ENCODE measurements at places on chromosomes 1 and 21.

DNA sequence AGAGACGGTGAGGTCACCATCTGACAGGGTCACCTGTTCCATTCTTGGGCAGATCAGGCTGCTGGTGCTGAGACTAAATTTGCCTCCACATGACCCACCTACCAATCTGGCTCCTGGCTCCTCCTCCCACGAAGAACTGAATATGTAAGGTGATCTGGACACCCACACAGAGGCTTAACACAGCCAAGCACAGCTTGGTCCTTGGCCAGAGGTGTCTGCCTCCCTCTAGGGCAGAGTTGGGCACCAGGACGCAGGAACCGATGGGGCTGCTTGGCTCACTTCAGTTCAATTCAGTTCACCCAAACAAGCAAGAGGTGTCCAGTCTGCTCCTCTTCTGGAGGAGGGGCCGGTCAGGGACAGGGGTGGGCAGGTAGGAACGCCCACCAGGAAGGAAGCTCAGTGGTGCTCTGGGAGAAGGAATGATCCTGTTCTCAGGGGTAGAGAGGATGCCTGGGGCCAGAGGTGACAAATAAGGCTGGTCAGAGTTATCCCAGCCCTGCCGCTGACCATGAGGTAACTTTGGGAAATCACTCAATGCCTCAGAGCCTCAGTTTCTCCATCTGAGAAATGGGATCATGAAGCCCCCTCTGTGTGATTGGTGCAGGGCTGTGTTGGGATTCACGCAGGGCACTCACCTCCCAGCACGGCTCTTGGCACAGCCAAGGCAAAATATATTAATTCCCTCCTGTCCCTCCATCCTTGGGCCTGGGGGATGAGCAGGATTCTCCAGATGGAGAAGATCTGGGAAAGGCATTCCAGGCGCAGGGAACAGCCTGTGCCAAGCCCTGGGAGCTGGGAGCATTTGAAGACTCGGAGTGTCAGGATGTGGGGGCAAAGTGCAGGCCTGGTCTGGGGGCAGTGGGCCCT is 284.5 kb downstream of the PTPRU start:
- DNase-seq: no peak

- DNase-seq: no peak
These were observed 27.2 kb upstream of the TADA1 start for GRCh38 chr1:166903232-166903631.

GRCh38 chr1:39117899-39118450 is 86.5 kb upstream of the MACF1 start:
- no peak for DNase-seq

DNA sequence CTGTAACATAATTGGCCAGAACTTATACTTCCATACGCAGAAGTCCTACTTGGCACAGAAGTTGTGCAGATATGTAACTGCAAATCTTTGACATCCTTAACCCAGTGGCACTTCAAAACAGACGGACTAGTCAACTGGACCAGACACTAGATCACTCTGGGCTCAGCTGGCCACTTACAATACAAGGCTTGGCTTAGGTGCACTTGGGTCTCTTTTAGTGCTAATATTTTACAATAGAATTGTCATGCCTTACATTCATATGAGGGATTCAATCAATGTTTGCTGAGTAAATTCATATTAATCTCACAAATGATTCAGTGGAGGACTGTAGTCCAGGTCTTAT is 20.1 kb downstream of the XKR8 start:
- no peak for DNase-seq

- DNase-seq: no peak
These were observed 44.2 kb downstream of the EPHB2 start for GRCh38 chr1:22754824-22755223.

DNA sequence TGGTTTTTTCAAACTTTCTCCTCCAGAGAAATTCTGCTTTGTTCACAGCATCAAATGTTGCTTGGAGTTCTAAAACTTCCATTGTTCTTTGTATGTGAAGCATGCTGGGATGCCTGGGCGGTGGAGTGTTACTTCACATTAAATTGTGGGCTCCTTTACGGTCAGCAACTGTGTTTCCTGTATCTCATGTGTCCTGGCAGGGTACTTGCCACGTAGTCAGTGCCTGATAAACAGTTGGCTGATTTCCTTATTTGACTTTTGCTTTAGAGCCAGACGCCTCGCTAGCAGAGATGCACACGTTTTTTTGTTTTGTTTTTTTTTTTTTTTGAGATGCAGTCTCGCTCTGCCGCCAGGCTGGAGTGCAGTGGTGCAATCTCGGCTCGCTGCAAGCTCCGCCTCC is 96.7 kb downstream of the UCK2 start:
- no peak for DNase-seq

- DNase-seq: no peak
These were observed 50.0 kb downstream of the HHAT start for GRCh38 chr1:210378736-210379135.

GRCh38 chr1:108345776-108346531 is 102.1 kb upstream of the NBPF4 start:
- DNase-seq: no peak

DNA sequence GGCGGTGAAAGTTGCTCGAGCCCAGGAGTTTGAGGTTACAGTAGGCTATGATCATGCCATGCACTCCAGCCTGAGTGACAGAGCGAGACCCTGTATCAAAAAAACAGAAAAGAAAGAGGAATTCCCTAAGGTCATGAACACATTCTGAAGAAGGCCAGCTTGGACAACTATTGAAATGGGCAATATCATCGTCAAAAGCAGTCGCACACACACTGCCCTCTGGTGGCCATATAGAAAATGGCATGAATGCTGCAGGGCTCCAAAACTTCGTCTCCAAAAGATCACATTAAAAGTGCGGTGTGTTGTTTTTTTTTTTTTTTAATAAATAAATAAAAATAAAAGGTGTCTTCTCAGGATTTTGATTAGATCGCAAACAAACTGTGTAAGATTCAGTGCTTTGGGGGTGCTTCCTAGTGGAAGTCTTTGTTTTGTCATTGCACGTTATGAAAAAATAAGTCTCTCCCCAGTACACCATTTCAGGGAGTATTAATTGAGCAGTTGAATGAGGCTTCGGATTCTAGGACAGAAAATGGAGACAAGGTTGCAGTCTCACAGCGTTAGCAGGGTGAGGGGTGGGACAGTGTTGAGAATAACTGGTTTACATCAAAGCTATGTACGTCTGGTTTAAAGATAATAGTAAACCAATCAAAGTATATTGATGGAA is 87.5 kb upstream of the FMN2 start:
- no peak for DNase-seq

DNA sequence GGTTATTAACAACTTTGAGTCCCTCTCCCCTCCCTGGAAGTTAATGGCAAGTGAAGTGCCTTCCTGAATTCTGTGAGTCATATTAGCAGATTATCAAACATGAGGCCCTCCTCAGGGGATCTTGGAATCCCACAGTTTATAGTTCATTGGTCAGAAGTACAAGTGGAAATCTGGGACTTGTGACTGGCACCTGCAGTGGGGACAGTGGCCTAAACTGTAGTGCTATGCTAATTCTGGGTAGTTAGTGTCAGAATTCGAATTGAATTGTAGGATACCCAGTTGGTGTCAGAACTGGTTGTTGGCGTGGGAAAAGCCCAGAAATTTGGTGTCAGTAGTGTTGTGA is 26.2 kb downstream of the ZYG11B start:
- no peak for DNase-seq

- DNase-seq: peak; percentile 57
These were observed 26.6 kb upstream of the EXO1 start for GRCh38 chr1:241821363-241821762.

GRCh38 chr21:40616377-40616704 is 230.6 kb downstream of the DSCAM start:
- DNase-seq: no peak

- DNase-seq: no peak
These were observed 16.5 kb downstream of the SLC27A3 start for GRCh38 chr1:153791648-153792253.

DNA sequence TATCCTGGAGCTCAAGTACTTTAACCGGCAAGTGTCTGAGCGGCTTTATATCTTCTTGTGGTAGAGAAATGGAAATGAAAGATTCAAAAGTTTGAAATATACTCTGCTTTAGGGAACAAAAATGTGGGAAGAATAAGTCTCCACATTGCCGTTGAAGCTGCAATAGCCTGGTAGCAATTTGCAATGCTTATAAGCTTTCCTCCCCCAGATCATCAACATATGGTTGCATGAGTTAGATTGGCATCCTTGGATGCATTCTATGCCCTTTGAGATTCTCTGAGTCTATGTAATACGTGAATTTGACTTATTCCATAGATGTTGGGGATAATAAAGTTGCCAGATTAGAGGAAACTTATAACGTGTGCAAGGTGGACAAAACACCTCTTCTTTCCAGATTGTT is 86.1 kb upstream of the KCNK1 start:
- no peak for DNase-seq

DNA sequence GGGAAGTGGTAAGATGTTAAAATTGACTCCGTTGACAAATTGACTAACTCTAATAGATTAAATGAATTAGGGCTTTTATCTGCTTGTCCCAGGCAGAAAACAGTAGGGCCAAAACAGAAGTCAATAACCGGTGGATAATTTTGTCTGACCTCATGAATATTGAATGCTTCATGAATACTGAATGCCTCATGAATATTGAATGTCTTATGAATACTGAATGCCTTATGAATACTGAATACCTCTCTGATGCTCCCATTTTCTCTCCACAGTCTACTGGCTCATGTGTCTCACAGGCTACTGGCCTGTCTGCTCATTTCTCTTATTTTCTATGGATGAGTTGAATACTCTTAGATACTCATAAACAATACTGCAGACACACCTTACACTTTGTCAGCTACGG is 56.0 kb downstream of the POFUT2 start:
- no peak for DNase-seq

Measured in AG09319 (cell line).